ENCODE measurements at places on chromosomes 3 and 15.

- DNase-seq: no peak
These were observed 9.3 kb downstream of the PAK6 start for GRCh38 chr15:40248006-40248783.

DNA sequence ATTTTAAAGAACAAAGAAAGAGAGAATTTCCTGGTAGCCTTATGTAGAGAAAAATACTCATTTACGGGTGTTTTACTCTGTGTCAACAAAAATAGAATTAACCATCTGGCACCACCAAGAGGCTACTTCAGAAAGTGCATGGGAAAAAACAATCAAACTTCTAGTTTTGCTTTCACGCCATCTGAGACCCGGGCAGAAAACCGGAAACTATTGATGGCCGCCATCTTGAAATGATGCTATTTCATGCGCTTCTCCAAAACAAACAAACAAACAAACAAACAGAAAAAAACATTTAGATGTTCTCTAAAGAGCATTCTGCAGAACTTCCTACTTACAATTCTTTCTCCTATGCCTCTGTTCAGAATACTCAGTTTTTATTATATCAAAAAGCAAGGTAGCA is 49.4 kb upstream of the SYNPR start:
- DNase-seq: no peak

DNA sequence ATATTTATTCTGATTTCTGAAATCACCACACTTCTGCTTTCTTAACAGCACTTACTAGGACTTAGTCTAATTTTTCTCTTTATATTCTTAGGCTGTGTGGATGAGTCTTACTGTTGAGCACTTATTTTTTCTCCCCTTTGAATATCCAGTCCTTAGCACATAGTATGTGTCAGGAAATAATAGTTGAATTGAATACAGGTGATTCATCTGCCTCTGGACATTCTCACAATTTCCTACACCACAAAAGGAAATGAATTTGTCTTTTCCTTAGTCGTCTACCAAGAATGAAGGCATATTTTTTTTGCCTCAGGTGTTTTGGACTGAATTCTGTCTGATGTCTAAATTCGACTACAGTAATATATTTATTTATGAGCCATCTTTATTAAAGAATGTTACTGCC is 204.2 kb downstream of the GHSR start:
- no peak for DNase-seq

DNA sequence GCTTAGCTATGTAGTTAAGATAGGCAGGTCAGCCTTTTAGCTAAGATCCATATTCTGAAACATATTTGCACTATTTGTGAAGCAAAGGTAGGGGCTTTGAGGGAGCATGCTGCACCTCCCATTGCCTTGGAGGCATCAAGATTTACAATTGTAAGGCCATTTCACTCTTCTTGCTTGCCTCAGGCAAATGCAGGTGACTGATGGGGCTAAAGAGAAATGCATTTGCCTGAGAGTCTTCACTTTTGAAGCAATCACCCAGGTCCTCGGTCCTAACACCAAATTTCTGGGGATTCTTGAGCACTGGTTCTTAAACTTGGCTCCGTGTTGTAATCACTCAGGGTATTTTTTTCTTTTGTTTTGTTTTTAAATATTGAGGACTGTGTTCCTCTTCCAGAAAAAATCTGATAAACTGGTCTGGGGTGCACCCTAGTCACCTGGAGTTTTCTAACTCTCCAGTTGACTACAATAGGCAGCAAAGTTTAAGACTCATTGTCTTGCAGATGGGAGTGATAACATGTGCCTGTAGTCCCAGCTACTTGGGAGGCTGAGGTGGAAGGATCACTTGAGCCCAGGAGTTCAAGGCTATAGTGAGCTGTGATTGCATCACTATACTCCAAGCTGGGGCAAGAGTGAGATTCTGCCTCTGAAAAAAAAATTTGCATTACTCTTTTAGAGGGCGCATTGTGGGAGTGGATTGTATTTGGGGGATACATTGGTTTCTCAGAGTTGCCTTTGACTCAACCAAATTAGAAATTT is 68.1 kb downstream of the EOMES start:
- DNase-seq: no peak

GRCh38 chr15:81155375-81156218 is 21.5 kb downstream of the CFAP161 start:
- DNase-seq: no peak

- DNase-seq: no peak
These were observed 93.1 kb downstream of the DNASE1L3 start for GRCh38 chr3:58117561-58118181.

DNA sequence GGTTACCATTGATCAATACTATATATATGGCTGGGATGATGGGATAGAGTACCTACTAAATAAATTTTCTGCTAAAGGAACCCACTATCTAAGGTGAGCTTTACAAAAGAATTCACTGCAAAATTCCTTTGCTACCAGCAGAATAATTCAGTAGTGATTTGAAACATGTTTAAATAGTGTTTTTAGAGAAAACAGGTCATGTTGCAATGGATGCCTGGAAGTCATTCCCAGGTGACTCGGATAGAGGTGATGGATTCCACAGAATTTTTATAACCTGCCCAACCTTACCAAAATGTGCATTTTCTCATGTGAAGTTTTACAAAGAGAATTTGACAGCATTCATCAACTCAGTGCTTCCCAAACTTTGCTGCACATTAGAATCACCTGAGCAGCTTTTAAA is 53.2 kb downstream of the CEP152 start:
- no peak for DNase-seq
